ENCODE measurements at places on chromosomes 16 and 17.
A peak's percentile ranks its signal among the peaks of the same experiment; 100 is the strongest.

DNA sequence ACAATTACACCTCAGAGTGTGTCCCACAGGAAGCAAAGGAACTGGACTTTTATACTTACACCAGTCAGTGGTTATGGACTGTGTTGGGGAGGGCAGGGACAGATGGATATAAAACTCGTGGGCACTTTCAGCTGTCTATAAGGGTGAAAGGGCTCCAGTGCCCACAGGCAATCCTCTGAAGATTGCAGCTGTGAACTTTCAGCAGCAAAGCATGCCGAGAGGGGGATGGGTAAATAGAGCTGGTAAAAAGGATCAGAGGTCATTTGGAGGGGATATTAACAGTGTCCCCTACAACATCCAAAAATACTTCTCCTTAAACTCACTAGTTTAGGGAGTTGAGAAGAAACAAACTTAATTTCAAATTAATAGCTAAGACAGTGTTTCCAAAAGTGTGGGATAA, 13.3 kb upstream of the RFWD3 start:
- DNase-seq = no peak

DNA sequence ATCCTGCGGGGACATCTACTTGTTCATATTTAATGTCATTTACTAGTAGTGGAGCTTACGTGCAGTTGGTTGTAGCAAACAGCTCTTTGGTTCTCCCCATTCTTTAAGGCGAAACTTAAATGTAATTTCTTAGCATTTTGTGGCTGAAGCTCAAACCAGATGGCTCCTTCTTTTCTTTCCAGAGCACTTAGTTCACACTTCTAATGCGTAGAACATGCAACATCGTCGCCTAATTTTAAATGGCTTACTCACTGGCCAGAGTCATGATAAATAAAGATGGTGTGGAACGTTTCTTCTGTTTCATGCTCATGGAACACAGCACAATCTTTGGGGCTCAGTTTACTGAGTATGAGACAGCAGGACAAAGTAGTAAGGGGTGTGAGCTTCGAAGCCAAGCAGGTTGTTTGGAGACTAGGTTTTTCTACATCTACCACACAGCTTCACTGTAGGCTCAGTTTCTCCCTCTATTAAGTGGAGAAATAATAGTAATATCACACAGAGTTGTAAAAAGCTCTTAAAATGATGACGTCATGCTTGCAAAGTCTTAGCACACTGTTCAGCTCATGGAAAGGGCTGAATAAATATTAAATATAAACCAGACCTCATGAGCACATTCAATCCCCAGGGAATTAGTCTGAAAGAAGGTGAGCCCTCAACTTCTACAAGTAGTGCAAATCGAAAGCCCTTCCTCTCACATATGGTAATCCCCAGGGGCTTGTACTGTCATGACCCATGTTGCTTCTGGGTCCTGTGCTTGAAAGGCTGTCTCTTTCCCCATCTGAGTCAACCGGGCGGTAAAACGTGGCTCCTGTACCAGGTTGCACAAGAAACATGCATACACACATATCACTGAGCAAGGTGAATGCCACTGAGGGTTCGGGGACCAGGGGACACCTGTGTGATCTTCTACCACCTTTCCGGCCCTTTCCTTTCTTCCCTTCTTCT, 384.3 kb downstream of the CDH13 start:
- no peak for DNase-seq

GRCh38 chr16:88589441-88589840, 19.2 kb downstream of the ZC3H18 start:
- DNase-seq = no peak

- DNase-seq = peak; percentile 20
Observed at GRCh38 chr16:50265260-50265659, 1.1 kb upstream of the ADCY7 start.

DNA sequence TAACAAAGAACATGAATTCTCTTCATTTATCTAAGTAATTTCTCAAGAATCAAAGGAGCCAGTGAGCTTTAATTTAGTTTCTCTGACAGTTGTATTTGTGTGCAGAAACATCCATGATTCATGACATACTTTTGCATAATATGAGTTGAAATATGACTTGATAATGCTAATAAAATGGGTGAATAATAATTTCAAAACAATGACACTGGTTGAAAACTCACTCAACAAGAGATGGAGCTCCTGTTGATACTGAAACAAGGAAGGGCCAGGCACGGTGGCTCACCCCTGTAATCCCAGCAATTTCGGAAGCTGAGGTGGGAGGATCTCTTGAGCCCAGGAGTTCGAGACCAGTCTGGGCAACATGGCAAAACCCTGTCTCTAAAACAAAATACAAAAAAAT, 147.0 kb downstream of the MAP2K6 start:
- no peak for DNase-seq

DNA sequence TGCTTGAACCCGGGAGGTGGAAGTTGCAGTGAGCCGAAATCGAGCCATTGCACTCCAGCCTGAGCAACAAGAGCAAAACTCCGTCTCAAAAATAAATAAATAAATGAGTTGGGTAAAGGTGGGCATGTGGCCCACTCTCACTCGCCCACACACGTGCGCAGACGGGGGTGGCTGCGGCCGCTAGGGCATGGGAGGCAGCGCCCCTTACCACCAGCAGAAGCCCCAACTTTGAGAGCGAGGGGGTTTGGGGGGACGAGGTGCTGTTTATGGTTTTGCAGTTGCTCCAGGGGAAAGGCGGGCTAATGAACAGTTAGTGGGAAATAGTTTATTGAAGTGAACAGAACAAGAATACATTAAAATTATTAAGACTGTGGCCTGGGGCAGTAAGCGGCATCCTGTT, 14.9 kb upstream of the RBFOX3 start:
- DNase-seq = no peak

- no peak for DNase-seq
Observed at GRCh38 chr17:49051269-49051668, 54.1 kb downstream of the IGF2BP1 start.

- DNase-seq = no peak
Observed at GRCh38 chr17:64599827-64600226, 62.3 kb downstream of the SMURF2 start.

DNA sequence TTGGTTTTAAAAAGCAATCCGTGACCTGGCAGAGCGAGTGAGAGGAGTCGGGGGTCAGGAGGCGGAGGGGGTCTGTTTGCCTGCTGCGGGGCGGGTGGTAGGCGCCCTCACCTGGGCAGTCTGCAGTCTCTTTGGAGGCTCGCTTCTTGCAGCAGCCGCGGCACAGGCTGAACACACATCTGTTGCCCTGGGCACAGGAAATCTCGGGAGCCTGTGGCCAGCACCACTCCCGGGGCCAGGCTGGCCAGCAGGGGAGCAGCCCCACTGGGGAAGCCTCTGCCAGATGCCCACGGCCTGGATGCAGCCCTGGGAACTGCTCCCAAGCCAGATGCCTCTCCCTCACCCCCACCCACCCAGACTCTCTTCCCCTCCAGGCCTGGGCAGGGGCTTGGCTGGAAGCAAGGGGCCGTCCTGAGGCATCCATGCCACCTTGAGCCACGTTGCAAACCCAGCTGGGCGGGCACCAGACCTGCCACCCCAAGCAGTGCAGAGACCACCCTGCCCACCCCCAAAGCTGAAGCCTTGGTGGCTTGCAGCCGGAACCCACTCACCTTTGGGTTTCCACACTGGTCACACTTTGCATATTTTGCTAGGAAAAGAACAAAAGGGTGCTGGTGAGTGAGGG, 6.6 kb downstream of the GPS1 start:
- no peak for DNase-seq

GRCh38 chr16:3922241-3922640, 41.7 kb upstream of the CREBBP start:
- no peak for DNase-seq

- DNase-seq = no peak
Observed at GRCh38 chr17:70072546-70073309, 2.3 kb upstream of the KCNJ16 start.

GRCh38 chr16:85166699-85167588, 54.7 kb upstream of the CIBAR2 start:
- DNase-seq = no peak

DNA sequence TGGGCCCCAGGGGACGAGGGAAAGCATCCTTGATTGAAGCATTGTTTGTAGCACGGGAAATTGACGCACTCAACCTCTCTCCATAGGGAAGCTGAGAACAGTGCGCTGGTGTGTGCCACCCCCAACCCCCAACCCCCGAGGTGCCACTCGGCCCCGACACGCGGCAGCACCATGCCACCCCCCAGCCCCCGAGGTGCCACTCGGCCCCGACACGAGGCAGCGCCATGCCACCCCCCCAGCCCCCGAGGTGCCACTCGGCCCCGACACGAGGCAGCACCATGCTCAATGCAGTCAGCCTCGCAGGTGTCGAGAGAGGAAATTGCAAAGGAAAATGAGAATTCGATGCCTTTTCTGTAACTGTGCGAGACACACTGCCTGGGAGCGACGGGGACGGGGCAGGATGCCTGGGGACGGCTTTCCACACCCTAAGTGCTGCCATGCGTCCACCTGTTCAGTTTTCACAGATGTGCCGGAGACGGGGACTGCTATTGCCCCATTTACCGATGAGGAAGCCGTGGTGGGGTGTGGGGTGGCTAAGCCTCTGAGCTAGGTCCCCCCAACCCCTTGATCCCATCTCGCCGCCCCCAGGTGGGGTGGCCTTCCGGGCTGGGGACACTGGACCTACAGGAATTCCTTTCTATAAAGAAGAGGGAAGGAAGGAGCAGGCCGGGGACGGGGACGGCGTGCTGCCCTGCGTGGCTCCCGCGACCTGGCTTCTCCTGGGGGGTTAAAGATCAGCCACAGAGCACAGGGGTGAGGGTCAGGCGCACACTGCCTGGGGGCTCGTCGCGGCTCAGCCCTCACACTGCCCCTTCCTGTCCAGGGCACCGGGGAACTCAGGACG, 9.8 kb downstream of the CBFA2T3 start:
- DNase-seq = no peak

GRCh38 chr17:9644910-9645751, at the start of gene USP43:
USP43 (plus strand) TSS chr17:9645517; CDS start chr17:9645633, 116 bp downstream.
- DNase-seq = no peak

- no peak for DNase-seq
Observed at GRCh38 chr16:64234200-64234599, 887.7 kb downstream of the CDH11 start.

GRCh38 chr16:52568983-52569690, 22.2 kb upstream of the TOX3 start:
- no peak for DNase-seq

DNA sequence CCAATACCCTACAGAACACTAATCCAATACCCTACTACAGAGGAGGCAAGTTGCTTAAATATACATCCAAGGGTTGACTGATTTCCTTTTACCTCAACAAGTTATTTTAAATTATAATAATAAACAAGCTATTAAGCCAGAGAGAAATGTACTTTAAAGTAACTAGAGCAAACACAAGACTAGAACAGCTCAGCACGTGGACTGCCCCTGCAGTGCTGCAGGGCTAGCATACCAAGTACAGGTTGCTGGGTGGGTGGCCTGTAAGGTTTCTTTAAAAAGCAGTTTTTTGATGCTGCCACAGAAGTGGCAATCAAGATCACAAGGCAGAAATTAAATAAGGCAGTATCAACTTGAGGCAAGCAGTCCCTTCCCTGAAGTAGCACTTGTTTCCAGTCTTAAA, 63.5 kb downstream of the PARN start:
- DNase-seq = no peak

- DNase-seq = no peak
Observed at GRCh38 chr17:2065949-2066400, 11.1 kb downstream of the HIC1 start.

DNA sequence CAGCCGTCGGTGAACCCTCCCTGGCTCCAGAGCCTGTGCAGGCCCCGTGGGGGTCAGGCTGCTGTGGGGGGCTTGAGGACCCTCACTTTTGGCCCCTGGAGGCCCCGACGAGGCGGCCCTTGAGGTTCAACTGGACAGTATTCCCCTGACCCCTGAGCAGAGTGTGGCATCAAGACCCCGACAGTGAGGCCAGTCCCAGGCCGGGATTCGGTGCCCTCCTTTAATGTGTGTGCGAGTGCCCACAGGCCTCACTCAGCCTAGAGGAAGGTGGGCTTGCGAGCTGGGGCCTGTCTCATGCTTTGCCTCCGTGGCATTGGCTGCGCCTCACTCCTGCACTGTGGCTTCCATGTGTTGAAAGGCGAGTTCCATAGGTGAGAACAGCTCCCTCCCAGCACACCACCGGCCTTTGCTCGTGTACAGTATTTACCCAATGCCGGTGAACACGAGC, 94.5 kb downstream of the METRNL start:
- DNase-seq = no peak

GRCh38 chr17:67531291-67531690, 154.2 kb downstream of the PITPNC1 start:
- no peak for DNase-seq

GRCh38 chr17:6078458-6078871, 8.3 kb downstream of the WSCD1 start:
- no peak for DNase-seq

DNA sequence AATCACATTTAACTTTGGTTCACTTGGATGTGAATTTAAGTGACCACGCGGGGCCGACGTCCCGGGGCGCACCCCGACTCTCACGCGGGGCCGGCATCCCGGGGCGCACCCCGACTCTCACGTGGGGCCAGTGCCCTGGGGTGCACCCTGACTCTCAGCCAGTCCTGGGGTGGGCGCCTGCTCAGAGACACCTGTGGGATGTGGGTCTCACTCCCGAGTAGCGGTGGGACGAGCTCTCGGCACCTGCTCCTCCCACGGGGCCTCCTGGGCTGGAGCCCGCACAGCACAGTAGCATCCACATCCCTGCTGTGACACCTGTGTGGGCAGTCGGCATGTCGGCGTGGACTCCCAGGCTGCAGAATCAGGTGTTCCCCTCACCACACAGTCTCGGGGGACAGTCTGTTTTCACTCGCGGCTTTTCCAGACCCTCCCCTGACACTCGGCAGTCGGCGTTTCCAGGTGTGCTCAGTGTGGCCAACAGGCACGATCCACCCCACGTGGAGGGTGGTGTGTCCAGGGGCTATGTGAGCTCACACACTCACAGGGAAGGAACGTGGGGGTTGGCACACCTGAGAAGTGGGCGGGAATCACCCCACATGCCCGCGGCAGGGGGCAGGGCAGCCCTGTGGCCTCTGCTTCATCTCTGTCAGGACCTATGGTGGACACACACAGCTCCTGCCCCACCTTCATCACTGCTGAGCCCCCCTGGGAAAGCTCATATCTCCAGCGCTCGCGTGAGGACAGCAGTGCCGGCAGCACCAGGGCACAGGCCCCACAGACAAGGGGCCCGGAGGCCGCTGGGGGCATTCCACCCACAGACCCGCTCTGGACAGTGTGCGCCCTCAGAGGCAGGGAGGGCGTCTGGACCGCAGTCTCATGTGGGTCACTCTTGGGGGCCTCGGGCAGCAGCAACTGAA, 51.8 kb downstream of the LMF1 start:
- DNase-seq = no peak
